Natural killer cell treated with Interleukin-12 subunit alpha and Interleukin-12 subunit beta and Interleukin-15 and Interleukin-18, amount 100 ng/mL, for 72 hours (primary cell): ENCODE measurements at places on chromosomes 5 and 9.

DNA sequence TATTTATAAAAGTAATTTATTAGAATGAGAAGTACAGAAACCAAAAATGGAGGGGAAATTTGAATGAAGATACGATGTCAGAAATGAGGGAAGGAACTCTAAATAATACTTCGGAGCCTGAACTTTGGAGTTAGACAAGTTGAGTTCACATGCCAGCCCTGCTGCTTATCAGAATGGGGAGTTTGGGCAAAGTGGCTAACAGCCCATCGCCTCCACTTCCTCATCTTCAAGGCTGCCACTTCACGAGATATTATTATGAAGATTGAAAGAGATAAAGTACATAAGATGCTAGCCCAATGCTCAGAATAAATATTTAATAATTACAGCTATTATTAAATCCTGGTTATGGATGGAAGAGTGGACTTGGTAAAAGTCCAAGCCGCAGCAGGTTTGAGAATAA, 56.2 kb upstream of the ABCA1 start:
- H3K27me3 ChIP-seq: peaks cover 43% of the 10 kb centered on the region
- no peaks in the 10 kb centered on the region for H3K36me3 ChIP-seq
- H3K27ac ChIP-seq: peak overlapping the region; percentile 67
- H3K4me1 ChIP-seq: peaks cover 36% of the 10 kb centered on the region

- H3K4me3 ChIP-seq: peak overlapping the region; percentile 4
- peak overlapping the region; percentile 20 for H3K27ac ChIP-seq
- no peaks in the 10 kb centered on the region for H3K27me3 ChIP-seq
- H3K36me3 ChIP-seq: no peaks in the 10 kb centered on the region
- no peak for DNase-seq
Observed at GRCh38 chr9:131663288-131663687, 76.6 kb downstream of the RAPGEF1 start.

DNA sequence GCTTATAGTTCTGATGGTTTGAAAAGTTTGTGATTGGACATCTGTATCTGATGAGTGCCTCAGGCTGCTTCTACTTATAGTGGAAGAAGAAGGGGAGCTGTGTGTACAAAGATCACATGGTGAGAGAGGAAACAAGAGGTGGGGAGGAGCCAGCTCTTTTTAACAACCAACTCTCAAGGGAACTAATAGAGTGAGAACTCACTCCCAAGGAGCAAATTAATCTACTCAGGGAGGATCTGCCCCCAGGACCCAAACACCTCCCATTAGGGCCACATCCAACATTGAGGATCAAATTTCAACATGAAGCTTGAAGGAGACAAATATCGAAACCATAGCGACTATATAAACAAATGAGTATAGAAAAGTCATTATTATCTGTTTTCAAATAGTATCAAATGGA, 64.7 kb upstream of the PRLR start:
- DNase-seq: no peak
- no peak overlapping the region for H3K4me3 ChIP-seq
- no peak overlapping the region for H3K27ac ChIP-seq
- H3K36me3 ChIP-seq: no peaks in the 10 kb centered on the region
- H3K4me1 ChIP-seq: no peaks in the 10 kb centered on the region

GRCh38 chr9:110464321-110464720, 115.2 kb downstream of the SVEP1 start:
- no peaks in the 10 kb centered on the region for H3K4me1 ChIP-seq
- H3K27ac ChIP-seq: no peak overlapping the region
- H3K36me3 ChIP-seq: no peaks in the 10 kb centered on the region
- DNase-seq: no peak

GRCh38 chr9:125997196-125997823, 250.1 kb downstream of the PBX3 start:
- H3K27ac ChIP-seq: no peak overlapping the region
- H3K4me3 ChIP-seq: no peak overlapping the region
- no peaks in the 10 kb centered on the region for H3K36me3 ChIP-seq

DNA sequence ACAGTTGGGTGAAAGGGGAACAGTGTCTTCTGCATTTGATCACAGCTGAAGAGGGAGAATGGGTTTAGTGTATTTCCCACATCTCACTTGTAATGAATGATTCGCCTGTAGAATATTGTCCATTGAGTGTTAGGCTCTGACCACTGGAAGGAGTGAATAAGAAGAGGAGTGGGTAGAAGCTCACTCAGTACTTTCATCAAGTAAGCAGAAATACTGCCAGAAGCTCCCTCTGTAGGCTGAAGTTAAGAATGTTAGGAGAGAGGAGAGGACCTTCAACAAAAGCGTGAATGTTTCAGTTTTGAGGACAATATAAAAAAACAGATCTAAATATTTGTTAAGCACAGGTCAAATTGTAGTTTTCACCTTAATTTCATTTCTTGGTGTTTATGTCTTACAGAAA, 27.5 kb downstream of the FSD1L start:
- no peak for DNase-seq
- H3K27me3 ChIP-seq: no peaks in the 10 kb centered on the region
- H3K27ac ChIP-seq: no peak overlapping the region
- H3K36me3 ChIP-seq: no peaks in the 10 kb centered on the region

- no peaks in the 10 kb centered on the region for H3K4me1 ChIP-seq
- H3K36me3 ChIP-seq: no peaks in the 10 kb centered on the region
- H3K27me3 ChIP-seq: no peaks in the 10 kb centered on the region
Observed at GRCh38 chr9:28014212-28014611, 440.9 kb upstream of the C9orf72 start.

GRCh38 chr5:44048276-44048984, 340.8 kb downstream of the FGF10 start:
- H3K4me3 ChIP-seq: no peak overlapping the region
- no peak overlapping the region for H3K27ac ChIP-seq
- H3K4me1 ChIP-seq: no peaks in the 10 kb centered on the region
- H3K27me3 ChIP-seq: no peaks in the 10 kb centered on the region

GRCh38 chr9:32344551-32345182, 39.8 kb upstream of the ACO1 start:
- peaks cover 19% of the 10 kb centered on the region for H3K27me3 ChIP-seq
- H3K4me3 ChIP-seq: no peak overlapping the region
- DNase-seq: no peak
- H3K27ac ChIP-seq: no peak overlapping the region

- peaks cover 5% of the 10 kb centered on the region for H3K4me1 ChIP-seq
- no peak overlapping the region for H3K4me3 ChIP-seq
- H3K27me3 ChIP-seq: peaks cover 43% of the 10 kb centered on the region
- H3K36me3 ChIP-seq: peaks cover 10% of the 10 kb centered on the region
Observed at GRCh38 chr9:86940774-86941173, 6.5 kb downstream of the GAS1 start.
